ENCODE measurements at places on chromosomes 1 and 21. TPM values are rescaled to one million over a fixed set of nuclear protein-coding genes. Genes with fewer than 3 reads are reported as not detected.

DNA sequence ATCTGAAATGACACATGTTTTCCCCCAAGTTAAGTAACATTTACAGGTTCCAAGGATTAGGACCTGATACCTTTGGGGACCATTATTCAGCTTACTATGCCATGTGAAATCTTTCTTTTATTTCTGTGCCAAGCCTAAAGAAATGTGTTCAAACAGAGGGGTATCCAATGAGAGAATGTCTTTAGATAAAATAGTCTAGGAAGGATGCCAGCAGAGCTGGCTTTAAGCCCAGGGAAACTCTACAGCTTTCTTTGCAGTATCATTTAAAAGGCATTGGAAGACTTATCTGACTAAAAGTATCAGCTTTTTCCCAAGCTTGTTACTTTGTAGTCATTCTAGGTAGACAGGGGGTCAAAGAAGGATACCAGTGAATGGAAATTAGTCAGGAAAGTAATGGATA lies 860.4 kb downstream of the PLA2G4A start:
- DNase-seq, result no peak

The LCE3A gene
- total RNA-seq, result not detected

The AGTRAP gene
- total RNA-seq, result 95.6 TPM

DNA sequence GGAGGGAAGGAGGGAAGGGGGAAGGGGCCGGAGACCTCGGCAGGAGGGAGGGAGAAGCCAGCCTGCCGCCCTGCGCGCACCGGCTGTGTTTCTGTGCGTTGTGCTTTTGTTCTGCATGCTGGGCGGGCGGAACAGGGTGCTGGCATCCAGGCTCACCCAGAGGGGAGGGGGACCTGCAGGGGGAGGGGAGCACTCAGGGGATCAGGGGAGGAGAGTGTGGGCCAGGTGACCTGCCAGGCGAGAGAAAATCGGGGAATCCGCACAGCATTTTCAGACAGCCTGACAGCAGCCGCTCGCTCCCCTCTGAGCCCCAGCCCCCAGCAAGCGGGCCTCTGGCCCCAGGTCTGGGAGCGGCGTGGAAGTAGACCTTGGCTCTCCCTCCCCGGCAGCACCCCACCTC lies 54.7 kb downstream of the RIPK4 start:
- no peak for DNase-seq

The MSH4 gene
- total RNA-seq, result not detected

The C1QC gene
- total RNA-seq, result 350 TPM

The IGSF3 gene
- 0.64 TPM for total RNA-seq

GRCh38 chr1:178632653-178633052 lies 92.4 kb upstream of the RALGPS2 start:
- no peak for DNase-seq

GRCh38 chr1:18880585-18880984 lies 21.1 kb upstream of the TAS1R2 start:
- no peak for DNase-seq

The CAPN2 gene
- total RNA-seq, result 178 TPM

The GBP7 gene
- total RNA-seq, result not detected

DNA sequence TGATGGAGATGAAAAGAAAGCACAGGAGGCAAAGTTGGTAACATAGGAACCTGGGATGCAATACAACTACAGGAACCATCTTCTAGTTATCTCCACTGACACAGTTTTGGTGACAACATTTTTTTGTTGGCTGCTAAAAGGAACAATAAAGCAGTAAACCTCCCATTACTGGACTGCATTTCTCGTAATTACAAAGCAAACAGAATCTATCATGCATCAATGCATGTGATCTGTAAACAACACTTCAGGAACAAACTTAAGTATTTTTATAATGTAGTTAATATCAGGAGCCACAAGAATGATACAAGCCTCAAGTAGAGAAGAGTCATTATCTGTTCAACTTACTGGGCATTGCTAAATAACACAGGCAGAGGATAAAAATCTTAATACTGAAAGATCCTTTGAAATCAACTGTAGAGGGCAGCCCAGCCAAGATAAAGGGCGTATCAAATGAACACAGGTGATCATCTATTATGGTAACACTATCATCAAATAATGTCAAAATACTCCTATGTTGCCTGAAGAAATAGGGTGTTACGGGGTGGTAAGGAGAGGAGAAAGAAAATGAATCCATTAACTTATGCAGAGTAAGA lies 193.3 kb downstream of the EIF4G3 start:
- DNase-seq, result no peak

DNA sequence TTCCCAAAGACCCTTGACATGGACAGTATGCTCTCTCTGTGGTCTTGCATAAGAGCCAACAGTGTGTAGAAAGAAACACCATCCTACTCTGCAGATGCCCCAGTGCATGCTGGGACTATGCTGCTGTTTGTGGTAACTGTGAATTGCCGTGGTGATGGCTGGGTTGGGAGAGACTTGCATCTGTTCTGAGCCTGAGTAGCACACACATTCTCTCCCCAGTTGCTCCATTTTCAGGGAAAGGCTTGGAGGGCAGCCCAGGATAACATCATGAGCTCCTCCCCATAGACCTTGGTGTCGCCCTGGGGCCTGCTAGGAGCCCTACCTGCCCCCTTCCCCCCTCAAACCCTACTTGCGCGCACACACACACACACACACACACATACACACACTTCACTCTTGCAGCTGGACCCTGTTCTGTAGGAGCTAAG lies 120.9 kb upstream of the IPO9 start:
- DNase-seq, result no peak

The ESRRG gene
- total RNA-seq, result not detected

The PDC gene
- not detected for total RNA-seq

- DNase-seq, result no peak
These were observed 57.8 kb upstream of the RAVER2 start for GRCh38 chr1:64686828-64687724.

The TEX38 gene
- not detected for total RNA-seq

DNA sequence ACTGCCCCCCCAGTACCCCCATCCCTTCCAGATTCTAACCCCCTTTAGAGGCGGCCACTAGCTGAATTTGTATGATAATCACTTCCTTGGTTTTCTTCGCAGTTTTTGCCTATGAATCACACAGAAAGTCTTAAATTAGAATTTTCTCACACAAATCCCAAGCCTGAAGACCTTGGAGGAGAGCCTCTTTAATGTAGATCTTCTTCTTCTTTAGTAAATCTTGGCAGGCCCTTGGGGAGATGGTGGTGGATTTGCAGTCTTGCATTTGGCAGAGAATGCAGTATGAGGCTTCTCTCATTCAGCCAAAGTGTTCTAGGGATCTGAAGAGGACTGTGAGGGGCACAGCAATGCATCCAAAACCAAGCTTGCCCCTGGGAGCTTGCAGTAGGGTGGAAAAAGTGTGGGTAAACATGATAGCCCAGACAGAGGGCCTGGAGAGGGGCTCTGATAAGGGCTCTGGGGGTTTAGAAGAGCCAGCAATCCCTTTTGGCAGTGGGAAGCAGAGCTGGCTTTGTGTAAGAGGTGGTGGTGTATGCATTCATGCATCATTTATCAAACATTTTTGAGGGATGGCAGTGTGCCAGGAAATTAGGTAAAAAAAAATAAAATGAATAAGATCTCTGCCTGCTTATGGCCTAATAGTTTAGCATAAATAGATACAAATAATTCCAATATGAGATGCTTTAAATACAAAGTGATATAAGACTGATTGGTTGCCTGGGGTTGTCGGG lies 7.7 kb upstream of the CDC42 start:
- DNase-seq, result no peak

- DNase-seq, result peak; percentile 12
These were observed 50.3 kb downstream of the CHD1L start for GRCh38 chr1:147292631-147293251.

The ITSN1 gene
- 95.0 TPM for total RNA-seq

DNA sequence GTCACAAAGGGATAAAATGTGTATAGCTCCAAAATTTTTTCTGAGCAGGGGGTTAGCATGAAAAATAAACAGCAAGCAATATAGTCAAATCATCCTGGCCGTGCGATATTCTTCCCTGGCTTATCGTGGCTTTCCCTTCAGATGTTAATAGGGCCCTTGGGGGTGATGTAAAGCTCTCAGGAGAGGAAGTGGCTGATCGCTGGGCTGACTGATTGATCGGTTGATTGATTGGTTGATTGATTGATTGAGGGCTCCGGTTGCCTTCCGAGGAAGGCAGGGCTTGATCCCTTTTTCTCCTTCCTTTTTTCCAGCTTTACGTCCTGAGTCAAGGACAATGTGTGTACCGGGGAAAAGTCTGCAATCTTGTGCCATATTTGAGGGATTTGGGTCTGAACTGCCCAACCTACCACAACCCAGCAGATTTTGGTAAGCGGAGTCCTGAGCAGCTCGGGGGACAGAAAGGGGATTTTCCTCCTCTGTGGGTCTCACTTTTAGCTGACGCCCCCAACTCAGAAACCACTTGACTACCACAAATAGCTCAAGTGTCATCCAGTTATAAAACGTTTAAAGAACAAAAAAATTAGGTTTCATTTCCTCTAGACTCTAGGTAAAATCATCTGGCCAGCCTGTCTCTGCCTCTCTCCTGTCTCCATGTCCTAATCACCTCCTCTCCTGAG lies 29.5 kb downstream of the TFF3 start:
- no peak for DNase-seq

The GSTM3 gene
- total RNA-seq, result 59.2 TPM

All from ascending aorta (tissue), 2 donors.